Activated T-cell treated with anti-CD3 and anti-CD28 coated beads for 24 hours (primary cell): ENCODE measurements at places on chromosomes 4 and X.

GRCh38 chrX:41009850-41010846, 75.1 kb upstream of the USP9X start:
- DNase-seq = peak; percentile 30

GRCh38 chr4:8355306-8355705, 85.2 kb downstream of the ACOX3 start:
- DNase-seq = no peak

- DNase-seq = no peak
These were observed 691.0 kb downstream of the GRID2 start for GRCh38 chr4:92994727-92995126.

DNA sequence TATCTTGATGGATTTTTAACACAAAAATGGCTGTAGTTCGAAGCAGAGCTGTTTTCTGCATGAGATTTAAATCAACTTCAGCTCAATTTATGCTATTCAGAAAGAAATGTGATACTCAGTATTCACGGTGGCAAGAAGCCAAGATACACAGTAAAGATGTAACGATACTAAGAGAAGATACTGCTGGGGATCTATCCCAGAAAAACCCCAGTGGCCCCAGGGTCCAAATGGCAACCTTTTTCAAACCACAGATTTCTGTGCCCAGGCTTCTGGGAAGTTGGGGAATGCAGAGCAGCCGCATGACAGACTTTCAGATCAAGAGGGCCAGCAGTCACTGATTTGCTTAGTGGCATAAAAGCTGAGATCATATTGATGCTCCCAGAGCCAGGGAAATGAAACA, 353.9 kb downstream of the AFF2 start:
- DNase-seq = no peak

DNA sequence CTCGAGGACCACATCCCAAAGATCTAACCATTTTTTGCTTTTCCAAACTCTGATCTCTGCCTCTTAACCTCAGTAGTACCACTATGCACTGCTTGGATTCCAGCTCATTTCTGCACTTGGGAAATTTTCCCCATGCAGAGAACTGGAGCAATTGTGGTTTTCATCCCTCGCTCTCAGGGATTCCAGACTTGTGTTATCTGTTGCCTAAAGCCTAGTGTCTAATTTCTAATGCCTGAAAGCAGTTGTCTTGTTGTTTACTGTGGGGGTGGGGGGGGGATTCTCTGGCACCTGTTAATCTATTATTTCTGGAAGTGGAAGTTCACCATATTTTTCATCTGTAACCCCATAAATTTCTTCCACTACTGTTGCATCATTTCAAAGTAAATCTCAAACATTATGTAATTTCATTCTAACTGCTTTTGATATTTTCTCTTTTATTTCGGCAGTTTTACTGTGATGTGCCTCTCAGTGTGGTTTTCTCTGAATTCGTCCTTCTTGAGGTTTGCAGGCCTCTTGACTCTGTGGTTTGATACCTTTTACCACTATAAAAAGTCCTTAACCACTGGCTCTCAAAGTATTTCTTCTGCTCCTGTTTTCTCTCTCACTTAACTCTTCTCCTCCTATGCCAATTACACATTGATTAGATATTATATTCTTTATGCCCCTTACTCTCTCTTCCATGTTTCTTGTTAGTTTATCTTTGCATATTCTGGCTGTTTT, 205.6 kb upstream of the EOLA2 start:
- DNase-seq = no peak

- no peak for DNase-seq
These were observed 602.0 kb upstream of the CPEB2 start for GRCh38 chr4:14400307-14400706.

DNA sequence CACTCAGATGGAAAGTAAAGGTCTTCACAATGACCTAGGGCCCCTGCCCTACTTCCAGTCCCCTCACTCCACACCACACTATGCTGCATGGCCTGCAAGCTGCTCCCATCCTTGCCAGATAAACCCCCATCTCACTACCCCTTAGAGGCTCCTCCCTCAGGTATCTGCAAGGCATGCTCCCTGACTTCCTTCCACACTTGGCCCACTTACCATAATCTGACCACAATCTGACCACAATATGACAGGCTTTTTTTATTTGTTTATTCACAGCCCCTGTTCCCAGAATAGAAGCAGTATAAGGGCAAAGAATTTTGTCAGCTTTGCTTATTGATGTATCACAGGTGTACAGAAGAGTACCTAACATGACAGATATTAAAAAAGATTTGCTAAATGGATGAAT, 124.7 kb downstream of the CAMK2D start:
- DNase-seq = no peak

DNA sequence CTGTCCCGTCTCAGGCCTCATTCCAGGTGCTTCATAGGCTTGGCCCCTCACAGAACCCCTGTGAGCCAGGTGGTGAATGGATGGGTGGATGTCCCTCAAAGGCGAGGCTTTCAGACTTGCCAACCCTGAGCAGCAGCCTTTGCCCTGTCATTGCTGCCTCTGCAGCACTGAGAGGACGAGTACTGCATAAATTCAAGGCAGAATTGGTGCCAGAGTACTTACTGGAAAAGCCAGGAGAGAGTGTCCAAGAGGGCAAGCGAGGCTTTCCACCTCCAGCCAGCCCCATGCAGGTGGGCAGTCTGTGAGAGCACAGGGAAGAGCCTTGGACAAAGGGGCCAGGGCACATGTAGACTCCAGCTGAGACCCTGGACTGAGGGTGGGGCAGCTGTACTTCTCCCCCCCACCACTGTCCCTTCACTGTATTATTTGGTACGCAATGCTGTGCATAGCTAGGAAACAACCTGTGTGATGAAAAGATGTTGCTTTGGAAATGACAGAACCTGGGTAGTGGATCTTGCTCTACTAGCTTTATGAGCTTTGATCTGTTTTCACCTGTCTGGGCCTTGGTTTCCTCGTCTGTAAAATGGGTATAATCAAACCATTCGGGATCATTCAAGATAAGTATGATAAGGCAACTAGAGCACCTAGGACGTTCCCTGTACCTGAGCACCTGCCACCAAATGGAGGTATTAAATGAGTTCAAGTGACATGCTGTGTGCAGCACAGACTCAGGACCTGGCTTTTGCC, 224.9 kb upstream of the PSAPL1 start:
- DNase-seq = no peak
